EH (cell line): ENCODE measurements at places on chromosomes 5 and 9.

DNA sequence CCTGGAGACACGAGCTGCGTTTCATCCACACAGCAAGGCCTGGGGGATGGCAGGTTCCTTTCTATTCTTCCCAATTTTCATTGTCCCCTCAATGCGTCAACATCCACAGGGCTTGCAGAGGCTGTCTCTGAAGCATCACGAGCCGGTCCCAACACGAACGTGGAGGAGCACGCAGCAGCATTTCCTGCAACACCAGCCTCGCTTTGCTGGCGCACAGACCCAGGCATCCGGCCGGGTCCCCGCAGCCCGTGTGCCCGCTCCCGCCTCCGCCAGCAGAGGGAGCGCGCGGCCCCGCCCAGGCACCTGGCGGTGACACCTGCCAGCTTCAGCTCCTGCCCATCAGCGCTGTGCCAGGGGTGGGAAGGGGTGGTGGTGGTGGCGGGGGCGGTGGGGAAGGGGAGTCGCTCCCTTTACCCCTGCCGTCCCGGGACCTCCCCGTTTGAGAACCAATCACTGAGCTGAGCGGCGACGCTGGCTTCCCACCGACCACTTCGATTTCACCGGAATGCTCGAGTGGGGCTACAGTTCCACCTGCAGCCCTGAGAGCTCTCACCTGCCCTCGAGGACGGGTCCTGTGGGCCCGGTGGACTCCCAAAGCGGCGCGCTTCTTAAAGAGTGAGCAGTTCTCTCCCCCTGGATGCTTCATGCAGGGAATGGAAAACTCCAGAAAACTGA lies 464.5 kb downstream of the ICE1 start:
- no peak for DNase-seq

DNA sequence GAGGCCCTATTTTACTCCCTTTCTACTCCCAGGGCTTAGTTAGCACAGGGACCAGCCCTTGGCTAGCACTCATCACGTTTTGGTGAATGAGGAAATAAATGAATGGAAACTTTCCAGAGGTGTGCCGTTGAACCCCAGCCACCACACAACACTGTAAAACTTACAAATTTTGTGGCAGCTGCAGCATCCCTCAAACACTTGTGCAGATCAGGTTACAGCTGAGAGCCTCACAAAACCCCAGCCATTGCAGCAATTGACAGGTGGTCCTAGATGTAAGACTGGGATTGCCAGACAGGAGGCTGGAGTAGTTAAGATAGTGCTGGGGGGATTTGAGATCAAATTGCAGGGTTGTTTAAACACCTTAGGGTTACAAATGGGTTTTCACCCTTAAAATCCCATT lies 482.2 kb upstream of the KIF2A start:
- DNase-seq = no peak

DNA sequence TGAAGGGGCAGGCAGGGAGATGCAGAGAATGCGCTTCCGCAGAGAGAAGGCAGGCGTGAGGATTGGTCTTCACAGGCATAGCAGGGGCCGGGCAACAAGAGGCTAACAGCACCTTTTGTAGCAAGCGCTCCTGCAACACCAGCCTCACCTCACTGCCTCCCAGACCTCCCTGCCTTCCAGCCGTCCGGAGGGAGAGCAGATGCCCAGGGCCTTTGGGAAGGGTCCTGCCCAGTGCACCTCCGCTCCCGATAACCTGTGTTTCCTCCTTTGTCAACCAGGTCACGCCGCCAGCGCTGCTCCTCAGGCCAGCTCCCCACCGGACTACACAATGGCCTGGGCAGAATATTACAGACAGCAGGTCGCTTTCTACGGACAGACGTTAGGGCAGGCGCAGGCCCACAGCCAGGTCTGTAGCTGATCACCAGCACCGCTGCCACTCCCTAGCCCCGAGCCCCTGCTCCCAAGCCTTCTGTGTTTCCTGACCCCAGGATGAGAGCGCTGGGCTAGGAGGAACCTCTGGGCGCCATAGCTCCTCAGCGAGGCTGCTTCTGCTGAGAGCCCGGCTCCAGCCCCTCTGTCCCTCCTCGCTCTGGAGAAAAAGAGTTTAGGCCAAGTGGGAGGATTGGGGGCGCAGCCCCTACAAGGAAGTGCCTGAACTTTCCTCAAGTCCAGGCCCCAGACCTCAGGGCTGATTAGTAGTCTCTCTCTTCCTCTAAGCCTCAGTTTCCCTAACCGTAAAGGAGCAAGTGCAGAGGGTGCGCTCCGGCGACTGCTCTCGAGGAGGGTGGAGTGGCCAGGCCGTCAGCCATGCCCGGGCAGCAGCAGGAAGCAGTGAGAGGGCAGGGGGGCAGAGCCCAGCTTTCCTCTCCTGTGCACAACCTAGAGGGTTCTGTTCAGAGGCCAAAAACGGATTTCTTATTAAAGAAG lies 28.4 kb upstream of the PRDM12 start:
- DNase-seq = no peak

DNA sequence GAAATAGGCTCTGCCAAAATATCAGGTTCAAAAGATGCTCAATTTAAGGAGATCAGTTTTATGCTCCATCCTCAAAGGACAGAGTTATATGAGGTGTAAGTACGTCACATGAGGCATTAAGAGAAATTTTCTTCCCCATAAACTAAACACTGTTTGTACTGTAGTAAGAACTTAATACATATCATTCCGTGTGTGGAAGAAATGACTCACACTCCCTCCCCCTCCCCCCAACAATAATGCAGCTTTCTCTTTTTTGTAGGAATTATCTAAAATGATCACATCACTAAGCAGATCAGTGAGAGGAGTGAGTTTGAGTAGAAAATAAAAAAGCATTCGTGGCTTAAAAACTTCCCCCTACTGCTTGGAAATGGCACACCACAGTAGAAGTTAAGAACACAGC lies 2.2 kb downstream of the CDH12 start:
- no peak for DNase-seq

DNA sequence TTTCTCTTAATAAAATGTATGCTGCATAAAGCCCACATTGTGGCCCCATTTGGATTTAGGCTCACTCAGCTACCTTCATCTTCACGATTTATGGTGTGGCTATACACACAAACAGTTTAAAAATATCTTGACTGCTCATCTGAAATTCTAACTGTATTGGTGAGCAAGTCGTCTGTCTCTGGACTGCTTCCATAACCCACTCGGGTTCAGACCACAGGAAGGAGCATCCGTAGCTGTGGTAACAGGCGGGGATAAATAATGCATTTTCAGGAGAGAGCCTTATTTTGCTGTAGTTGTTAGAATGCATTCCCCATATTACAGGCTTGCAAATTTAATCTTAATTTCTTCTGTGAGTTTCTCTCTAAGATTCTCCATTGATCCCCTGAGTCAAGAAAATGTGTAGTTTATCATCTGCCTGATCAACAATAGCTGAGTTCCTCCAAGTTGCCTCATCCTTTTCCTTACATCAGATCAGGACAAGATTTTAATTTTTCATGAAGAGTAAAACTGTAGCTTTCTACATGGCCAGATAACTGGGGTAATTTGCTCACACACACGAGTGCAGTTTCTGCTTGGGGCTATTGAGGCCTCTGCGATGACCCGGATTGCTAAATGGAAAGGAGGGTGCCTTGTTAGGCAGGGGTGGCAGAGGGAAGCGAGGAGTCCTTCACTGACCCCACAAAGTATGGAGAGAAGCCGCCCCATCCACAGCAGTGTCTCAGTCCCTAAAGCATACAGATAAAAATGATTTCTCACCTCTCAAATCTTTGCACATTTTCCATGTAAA lies 133.9 kb downstream of the FSTL4 start:
- DNase-seq = no peak

DNA sequence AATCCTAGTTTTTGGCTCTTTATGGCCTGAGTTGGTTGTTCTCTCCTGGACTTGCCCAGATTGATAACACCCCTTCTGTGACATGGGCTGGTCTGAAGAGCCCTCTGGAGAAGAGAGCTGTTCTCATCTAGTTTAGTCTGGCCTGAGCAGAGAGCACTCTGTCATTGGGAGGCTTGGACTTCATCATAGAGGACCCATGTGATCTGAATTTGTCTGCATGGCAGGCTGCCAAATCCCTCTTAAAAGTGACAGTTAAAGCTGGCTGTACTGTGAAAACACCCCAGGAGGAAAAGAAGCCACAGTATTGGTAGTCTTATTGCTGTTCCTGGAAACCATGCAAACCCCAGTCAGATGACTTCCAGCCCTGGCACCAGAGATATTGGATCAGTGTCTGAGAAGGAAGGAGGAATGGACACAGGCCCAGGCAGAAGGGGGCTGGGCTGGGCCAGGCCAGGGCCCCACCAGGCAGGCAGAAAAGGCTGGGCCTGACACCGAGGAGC lies 3.7 kb upstream of the WDR31 start:
- peak; percentile 83 for DNase-seq
